ENCODE measurements at places on chromosomes 3 and 15.

GRCh38 chr15:92101708-92102394, 248.3 kb downstream of the SLCO3A1 start:
- no peak for DNase-seq

- no peak for DNase-seq
These were observed 48.7 kb downstream of the SLC49A4 start for GRCh38 chr3:122843604-122844003.

DNA sequence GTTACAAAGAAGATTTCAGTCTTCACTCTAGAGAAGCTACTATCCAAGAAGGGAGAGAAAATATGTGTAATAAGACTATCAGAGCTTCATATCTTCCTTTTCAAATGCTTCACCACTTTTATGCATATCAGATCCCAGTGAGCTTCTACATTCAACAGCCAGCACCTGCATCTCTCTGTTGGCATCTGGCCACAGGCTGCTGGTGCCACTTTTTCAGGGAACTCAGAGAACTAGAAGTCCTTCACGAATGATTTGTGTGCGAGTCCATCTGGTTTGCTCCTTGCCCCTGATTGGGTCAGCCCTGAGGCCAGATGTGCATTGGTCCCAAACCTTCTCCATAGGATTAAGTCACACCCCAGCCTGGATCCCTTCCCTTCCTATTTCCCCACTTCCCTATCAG, 22.1 kb downstream of the SNTN start:
- no peak for DNase-seq

DNA sequence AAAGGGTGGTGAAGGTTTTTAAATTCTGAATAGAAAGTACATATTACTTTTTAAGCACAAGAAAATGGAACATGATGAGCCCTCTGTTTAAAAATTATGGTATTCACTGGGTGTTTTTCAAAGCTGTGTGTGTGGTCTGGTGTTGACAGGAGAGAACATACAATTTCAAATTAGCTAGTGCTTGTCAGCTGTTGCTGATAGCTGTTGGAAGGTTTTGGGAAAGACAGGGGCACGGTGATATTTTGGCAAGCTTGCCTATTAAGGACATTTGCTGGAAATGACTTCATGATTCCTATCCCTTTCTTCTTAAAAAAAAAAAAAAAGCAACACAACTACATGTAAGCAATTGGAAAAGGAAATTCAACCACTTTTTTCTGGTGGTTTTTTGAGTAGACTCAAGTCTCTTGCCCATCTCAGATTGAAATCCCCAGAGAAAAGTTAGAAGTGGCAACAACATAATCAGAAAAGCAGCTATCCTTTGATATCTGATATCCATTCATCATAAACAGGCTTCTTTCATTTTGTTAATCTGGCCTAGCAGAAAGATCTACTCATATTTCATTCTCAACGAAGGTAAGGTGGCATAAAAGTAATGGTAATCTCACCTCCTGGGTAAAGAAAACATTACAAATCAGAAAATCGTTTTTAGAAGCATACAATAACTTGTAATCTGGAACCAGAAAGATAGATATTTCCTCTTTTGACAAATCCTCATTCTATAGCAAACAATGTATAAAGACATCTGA, 130.0 kb downstream of the RBMS3 start:
- no peak for DNase-seq

- no peak for DNase-seq
These were observed 71.0 kb downstream of the WWTR1 start for GRCh38 chr3:149586871-149587270.

DNA sequence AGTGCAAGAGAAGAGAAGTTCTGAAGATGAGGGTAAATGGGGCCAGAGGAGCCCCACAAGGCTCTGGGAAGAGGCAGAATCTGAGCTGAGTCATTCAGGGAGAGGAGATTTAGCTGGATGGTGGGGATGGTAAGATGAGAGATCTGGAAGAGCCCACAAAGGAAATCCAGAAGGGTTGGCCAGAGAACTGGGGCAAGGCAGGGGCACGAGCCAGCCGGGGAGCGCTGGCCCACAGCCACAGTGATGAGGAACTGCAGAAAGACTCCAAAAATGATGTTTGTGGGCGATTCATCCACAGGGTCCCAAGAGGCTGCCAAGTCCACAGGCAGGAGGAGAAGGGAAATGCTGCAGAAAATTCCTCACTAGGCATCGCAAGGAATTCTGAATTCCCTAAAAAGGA, 75.9 kb upstream of the ATP2B2 start:
- DNase-seq = no peak

- DNase-seq = no peak
These were observed 217.5 kb upstream of the ROPN1 start for GRCh38 chr3:124209426-124209825.

GRCh38 chr3:45965653-45966052, 22.4 kb downstream of the CXCR6 start:
- no peak for DNase-seq

GRCh38 chr3:21654241-21654640, 96.8 kb downstream of the ZNF385D start:
- DNase-seq = no peak

- no peak for DNase-seq
These were observed 523.7 kb upstream of the PROK2 start for GRCh38 chr3:72308641-72309040.

- no peak for DNase-seq
These were observed 16.6 kb downstream of the CAPN3 start for GRCh38 chr15:42375941-42376340.

- no peak for DNase-seq
These were observed 216.8 kb downstream of the ERC2 start for GRCh38 chr3:56251343-56251945.

DNA sequence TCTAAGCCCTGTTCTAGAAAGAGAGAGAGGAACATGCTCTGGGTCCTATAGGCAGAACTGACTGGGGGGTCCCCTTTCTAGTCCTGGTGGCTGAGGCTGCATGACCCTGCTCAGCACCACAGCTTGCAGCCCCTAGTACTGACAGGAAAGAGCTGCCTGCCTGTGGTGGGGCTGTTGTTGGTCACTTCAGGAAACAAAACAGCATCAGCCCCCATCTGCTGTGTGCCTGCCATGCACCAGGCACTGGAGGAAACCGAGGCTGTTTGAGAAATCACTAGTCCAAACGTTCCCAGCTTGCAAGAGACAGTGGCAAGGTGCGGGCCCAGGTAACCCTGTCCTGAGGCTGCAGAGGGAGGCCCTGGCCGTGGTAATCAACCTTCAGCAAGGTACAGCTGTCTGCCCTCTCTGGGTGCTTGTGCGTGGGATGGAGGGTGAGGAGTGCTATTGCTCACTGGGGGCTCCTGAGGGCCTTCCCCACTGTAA, 90.6 kb downstream of the IQSEC1 start:
- no peak for DNase-seq

GRCh38 chr3:67648701-67649100, 5.7 kb downstream of the SUCLG2 start:
- no peak for DNase-seq

DNA sequence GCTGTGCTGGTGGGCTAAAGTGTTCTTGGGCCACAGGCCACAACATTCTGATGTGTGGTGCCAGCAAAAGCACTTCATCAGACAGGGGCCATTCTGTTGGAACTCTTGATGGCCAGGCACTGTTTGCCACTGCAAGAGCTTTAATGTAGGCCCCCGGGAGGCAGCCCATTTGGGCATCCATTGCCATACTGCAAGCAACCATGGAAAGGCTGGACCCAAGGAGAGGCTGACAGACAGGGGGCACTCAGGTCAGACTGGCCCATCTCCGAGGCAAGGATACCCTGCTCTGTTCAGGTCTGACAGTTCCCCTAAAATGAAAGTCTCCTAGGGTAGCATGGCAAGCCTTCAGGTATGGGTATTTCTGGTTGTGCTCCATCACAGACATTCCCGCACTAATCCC, 64.2 kb downstream of the FAM227B start:
- DNase-seq = no peak

DNA sequence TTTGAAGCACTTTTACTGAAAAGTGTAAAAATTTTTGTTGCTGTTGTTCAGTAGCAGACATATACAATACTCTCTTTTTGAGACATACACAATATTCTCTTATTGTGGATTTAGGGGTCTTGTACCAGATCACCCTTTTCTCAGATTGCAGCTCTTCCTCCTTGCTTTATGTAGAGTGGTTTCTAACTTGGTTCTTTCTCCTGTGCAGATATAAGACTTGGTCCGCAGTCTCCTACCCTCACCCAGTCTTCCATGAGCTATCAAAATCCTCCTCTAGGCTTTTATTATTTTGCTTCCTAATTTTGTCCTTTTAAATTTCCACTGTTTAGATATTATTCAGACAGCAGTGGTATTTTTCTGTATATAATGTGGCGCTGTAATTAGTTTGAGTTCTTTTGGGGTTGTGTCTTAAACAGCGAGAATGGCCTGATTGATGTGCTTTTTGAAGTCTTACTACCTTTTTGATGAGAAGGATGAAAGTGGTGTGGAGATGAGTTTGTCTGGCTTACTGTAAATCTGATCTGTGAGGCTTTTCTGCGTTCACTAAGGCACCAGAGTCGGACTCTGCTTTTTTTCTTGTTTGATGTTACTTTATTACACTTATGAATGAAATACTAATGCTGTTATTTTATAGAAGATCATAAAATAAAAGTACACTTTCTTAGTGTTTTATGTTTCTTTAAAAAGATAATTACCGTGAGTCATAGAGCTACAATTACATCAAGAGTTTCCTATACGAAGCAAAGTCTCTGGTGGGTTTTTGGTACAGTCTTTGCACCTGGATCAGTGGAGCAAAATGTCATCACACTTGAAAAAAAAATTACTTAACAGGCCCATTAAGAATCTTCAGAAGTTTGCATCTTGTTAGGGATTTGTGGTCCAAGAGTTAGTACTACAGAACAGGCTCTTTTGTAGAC, 27.8 kb downstream of the FNDC3B start:
- no peak for DNase-seq

DNA sequence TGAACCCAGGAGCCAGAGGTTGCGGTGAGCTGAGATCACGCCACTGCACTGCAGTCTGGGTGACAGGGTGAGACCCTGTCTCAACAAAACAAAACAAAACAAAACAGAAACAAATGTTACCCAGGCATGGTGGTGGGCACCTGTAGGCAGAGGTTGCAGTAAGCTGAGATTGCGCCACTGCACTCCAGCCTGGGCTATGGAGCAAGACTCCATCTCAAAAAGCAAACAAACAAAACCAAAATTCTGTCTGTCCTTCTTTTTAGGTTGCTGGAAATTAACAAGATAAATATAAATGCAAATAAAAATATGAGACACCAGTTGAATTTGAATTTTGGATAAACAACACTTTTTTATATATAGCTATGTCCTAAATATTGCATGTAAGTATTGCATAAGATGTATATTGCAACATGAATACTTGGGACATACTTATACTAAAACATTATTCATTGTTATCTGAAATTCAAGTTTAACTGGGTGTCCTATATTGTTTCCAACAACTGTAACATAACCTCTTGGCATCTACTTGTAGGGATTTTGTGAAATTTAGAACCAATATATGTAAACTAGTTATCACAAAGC, 4.7 kb upstream of the CEP97 start:
- no peak for DNase-seq

- DNase-seq = no peak
These were observed 569.8 kb downstream of the RBMS3 start for GRCh38 chr3:29850641-29851040.

- DNase-seq = no peak
These were observed 188.5 kb downstream of the CADPS start for GRCh38 chr3:62686503-62687294.

DNA sequence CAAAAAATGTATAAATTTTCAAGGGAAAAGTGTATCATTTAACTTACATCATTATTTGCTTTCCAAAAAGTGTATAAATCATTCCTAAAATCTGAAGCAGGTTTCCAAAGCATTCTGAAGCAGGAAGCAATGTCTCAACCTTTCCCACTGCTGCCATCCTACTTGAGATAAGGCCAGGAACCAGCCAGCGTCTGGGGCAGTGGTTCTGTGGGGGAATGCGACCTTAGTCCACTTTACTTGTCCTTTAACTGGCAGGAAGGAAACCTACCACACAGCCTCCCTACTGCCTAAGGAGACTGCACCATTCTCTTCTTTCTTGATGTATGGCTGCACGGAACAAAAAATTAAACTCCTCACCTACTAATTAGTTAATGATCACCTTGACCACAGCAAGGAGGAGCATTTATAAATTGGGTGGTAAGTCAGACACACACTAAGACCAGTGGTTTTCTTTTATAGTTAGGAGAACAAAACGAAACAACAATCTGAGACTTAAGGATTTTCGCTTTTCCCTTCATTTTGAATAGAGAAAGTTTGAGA, 3.7 kb downstream of the SORD start:
- DNase-seq = no peak

DNA sequence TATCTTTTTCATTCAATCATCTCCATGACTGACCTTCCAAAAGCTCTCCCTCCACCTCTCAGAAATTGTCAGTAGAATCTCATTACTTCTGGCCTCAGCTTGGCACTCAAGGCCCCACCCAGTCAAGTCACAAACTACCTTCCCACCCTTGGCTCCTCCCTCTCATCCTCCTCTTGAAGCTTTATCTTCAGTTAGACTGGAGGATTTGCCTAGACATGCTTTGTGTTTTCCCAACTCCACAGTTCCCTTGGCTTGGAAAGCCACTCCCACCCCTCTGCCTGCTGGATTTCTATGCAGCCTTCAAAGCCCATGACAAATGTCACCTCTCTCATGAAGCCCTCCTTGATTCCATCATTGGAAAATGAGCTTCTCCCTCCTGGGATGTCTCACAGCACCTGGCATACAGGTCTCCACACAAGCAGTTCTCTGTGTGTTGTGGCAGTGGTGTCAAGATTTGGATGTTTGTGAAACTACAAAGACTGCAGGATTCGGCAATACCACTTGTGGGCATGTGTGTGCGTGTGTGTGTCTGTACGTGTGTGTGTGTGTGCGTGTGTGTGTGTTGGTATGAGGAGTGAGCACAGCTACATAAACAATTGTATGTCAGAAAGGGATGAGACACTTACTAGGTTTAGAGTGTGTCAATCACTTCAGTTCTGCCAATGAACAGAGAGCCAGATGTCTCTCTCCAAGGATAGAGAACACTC, 45.3 kb upstream of the VPS8 start:
- no peak for DNase-seq

DNA sequence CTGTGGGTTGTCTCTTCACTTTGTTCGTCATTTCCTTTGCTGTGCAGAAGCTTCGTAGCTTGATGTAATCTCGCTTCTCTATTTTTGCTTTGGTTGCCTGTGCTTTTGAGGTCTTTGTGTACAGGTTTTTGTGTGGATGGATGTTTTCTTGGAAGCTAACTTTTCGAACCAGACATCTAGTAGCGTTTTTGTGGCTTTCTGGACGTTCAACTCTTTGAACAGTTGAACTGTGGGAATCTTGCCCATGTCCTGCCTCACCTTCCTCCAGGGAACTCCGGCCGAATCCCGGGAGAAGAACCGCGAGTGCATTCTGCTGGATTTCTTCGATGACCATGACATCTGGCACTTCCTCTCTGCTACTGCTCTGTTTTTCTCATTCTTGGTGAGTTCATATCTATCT, 70.6 kb downstream of the USF3 start:
- peak; percentile 5 for DNase-seq

All from bone marrow (tissue), 2 donors.